ENCODE measurements at places on chromosomes 1 and 21.

GRCh38 chr1:58209575-58209974 lies 337.0 kb downstream of the OMA1 start:
- DNase-seq: no peak

DNA sequence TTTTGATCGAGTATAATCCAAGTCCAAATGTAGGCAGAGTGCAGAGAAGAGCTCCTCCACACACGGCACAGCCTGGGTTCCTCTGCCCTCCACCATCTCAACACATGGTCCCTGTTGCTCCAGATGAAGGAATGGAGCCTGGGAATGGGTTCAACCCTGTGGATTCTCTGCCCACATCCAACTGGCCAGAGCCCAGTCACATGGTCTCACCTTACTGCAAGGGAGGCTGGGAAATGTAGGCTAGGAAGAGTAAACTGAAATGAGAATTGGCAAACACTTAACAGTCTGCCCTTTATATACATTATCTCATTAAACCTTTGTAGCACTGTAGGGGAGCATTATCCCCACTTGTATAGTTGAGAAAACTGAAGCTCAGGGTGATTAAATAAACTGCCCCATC lies 60.1 kb upstream of the RAB4A start:
- DNase-seq: no peak

DNA sequence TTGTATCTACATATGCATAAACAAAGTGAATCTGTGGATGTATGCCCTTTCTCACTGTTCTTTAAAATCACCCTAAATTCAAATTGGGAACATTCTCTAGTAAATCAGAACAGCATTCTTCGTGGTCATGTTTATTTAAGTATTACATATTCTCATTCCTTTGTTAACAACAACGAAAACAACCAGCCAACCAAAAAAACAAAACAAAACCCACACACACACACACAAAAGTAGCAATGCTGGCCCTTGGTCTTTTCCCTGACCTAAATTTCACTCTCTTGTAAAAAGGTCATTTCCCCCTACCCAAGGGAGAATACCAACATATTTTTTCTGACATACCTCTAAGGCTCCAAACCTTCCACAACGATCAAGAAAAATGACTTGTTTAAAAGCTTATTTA lies 102.6 kb downstream of the NRIP1 start:
- no peak for DNase-seq

DNA sequence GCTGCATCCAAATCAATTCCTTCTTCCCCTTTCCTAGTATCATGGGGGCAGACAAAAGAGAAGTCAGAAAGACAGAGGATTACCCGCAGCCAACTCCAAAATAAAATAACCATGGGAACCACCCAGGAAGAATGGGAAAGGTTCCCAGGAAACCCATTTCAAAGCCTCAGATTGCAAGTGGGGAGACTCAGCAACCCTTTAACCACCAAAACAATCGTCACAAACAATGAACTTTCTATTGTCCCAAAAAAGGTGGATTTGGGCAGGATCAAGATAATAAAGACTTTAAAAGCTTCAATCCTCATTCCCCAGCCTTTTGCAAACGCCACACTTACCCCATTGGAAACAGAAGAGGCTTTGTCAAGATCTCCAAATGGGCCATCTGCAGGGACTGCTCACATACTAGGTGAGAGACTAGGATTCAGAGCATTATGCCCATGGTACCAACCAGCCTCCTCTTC lies 5.1 kb downstream of the TIAM1 start:
- no peak for DNase-seq

DNA sequence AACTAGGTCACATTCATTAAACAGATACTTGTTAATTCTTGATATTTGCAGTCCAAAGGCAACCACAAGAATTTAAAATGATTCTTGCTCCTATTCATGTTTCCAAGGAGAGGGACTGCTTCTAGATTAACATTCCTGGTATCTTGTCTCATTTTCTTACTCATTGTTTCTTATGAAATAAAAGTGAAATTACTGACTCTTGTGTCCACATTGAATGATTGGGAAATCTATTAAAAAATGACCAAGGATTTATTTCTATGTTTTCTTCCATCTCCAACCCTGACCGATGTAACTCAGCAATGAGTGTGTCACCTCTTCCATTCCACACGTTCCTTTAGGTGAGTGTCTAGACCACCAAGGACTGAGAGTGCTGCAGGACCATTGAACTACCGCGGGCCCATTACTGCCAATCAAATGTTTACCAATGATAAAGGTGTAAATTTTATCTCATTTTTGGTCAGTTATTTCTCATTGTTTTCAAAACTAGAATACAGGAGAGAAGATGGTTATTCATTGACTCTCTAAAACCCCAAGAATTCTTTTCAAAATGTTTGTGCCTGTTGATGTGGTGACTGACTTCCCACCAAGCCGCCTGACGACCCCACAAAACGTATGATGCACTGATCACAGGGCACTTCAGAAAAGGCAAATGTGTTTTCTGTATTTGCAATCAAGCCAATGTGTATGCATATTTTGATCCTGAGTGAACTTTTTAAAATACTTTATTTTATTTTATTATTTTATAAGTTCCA lies 414.6 kb upstream of the PTBP2 start:
- DNase-seq: peak; percentile 71

- no peak for DNase-seq
Observed at GRCh38 chr1:42838482-42839190, 7.8 kb upstream of the ZNF691 start.

DNA sequence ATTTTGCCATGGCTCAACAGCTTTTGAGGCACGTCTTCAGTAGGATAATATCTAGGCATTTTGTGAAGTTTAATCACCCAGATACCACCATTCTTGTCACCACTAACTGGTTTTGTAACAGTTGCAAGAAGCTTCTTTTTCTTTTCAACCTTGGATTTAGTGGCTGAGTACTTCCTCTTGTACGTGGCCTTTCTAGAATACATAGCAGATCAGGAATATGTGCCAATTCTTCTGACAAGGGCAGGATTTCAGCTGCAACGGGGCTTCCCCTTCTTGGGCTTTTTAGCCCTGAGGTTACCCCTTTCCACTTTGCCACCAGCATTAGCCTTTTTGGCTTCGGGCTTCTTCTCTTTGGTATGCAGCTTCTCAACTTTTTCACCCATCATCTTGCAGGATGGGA lies 79.3 kb upstream of the WARS2 start:
- no peak for DNase-seq

DNA sequence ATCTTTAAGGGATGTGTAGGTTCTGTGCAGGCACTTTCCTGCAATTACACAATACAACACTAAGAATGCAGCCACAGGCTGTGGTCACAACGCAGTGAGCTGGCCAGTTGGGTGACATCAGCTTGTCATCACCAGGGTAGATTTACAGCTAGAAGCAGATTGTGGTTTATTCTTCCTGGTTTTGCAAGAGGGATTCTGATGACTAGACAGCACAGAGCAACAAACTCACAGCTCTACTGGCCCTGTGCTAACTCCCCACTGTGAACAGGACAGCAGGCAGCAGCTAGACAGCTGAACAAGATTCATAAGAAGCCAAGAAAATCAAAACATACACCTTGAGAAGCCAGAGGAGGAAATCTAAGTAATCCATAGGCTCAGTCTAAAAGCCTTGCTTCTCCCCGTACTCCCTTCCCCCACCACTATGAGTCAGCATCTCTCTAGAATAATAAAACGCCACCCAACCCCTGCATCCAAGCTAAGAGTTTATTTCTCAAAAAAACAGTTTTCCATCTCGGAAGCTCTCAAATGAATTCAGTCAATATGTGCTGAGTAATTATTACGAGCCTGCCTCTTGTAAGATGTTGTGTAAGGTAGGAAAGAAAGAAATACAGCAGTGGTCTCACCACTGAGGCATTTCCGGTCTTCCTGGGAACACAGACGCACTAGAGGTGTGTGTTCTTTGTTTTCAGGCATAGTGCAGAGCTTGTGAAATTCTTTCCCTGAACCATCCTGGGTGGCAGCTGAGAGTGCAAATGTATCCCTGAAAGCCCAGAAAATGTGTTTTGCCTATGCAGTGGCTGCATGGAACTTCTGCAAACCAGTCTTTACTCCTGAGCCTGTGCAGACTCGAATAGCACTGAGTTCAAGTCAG lies 162.8 kb downstream of the NTPCR start:
- DNase-seq: peak; percentile 86

- no peak for DNase-seq
Observed at GRCh38 chr1:154483941-154484803, 17.8 kb upstream of the TDRD10 start.

GRCh38 chr1:22529901-22530621 lies 33.2 kb upstream of the EPHA8 start:
- DNase-seq: peak; percentile 51

- no peak for DNase-seq
Observed at GRCh38 chr1:181778640-181779260, 282.8 kb downstream of the ZNF648 start.

- peak; percentile 80 for DNase-seq
Observed at GRCh38 chr1:33300673-33301072, 20.2 kb downstream of the A3GALT2 start.

DNA sequence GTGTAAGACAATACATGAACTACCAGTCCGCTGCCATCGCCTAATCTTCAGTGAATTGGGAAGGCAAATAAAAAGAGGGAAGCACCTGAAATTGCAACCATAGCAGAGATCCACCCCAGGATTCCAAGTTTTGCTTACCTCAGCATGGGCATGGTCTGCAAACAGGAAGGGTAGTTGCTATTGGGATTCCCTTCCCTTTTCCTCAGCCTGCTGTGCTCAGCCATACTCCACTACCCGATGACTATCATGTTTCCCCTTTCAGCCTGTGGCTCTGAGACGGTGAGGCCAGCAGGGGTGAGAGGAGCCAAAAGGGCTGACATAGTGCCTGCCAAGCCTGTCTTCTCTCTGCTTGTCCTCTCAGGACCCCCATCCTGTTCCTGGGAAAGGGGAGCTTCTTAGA lies 64.2 kb downstream of the GPR137B start:
- DNase-seq: no peak

GRCh38 chr1:31181515-31182343 lies 58.0 kb downstream of the NKAIN1 start:
- DNase-seq: peak; percentile 75

DNA sequence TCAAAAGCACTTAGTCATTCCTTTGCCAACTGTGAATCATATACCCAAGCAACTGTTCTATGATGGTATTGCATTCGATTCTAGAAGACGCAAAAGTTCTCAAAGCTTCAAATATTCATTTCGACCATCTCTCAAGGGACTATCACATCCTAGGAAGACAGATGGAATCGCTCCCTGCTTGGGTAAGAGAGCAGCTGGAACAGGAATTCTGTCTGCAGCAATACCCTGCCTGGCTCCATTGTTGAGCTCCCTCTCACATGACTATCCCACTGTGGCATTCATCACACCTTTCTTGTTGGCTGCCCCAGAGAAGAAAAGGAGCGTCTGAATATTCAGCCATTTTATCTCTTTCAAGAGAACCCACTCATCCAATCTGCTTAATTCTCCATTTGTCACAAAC lies 397.7 kb downstream of the NTNG1 start:
- DNase-seq: no peak

DNA sequence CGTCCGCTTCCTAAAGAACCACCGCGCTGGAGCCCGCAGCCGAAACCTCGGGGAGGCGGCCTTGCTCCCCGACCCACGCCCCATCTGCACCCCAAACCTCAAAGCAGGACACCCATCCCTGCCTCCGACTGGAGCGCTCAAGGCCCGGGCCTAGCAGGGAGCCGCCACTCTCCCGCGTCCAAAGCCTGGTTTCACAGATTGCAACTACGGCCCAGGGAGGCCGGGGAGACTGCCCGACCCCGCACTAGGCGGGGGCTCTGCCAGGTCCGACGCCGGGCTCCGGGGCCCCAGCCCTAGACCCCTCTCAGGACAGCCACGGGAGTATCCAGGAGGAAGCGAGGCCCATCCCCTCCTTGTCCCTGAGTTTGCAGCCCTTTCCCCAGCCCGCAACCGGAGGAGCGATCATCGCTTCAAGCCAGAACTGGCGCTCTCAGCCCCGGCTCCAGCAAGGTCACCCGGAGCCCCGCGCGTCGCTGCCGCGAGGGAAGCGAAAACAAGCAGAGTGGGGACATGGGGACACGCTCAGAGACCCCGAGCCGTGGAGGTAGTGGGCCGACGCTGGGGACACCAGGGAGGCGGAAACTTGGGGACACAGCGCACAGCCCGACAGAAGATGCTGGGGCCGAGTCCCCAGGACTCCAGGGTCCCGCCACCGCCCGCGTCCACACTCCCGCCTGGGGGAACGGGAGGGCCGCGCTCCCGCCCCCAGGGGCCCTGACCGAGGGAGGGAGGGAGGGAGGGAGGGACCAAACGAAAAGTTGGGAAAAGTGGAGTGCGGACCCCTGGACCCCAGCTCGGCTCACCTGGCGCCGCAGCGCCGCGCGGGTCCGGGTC lies 433 bp downstream of the TMEM200B start:
- DNase-seq: peak; percentile 47

- DNase-seq: no peak
Observed at GRCh38 chr1:61951731-61952580, 209.7 kb downstream of the PATJ start.

GRCh38 chr21:28309596-28309995 lies 683.1 kb downstream of the LTN1 start:
- no peak for DNase-seq

GRCh38 chr1:96445302-96445701 lies 276.3 kb upstream of the PTBP2 start:
- peak; percentile 18 for DNase-seq

- peak; percentile 71 for DNase-seq
Observed at GRCh38 chr1:239914751-239915231, 176.9 kb upstream of the FMN2 start.

- DNase-seq: no peak
Observed at GRCh38 chr1:208460823-208461222, 216.6 kb upstream of the PLXNA2 start.

GRCh38 chr21:46117586-46118315 lies 19.8 kb downstream of the COL6A2 start:
- DNase-seq: no peak

GRCh38 chr1:231217056-231217455 lies 24.0 kb upstream of the GNPAT start:
- no peak for DNase-seq

- no peak for DNase-seq
Observed at GRCh38 chr1:100320311-100321099, 31.8 kb upstream of the CDC14A start.

DNA sequence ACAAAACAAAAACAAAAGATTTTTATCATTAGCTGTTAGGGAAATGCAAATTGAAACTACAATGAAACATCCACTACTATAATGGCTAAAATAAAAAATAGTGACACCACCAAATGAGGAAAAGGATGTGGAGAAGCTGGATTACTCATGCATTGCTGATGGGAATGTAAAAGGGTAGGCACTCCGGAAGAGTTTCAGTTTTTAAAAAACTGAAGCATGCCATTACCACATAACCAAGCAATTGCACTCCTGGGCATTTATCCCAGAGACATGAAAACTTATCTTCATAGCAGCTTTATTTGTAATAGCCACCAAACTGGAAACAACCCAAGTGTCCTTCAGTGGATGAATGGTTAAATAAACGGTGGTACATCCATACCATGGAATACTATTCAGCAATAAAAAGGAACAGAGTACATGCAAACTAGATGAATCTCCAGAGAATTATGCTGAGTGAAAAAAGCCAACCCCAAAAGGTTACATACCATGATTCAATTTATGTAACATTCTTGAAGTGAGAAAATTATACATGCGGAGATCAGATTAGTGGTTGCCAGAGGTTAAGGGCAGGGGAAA lies 14.5 kb upstream of the CFAP298 start:
- peak; percentile 38 for DNase-seq

GRCh38 chr1:171014880-171015279 lies 75.8 kb upstream of the FMO3 start:
- no peak for DNase-seq

GRCh38 chr21:16851054-16851453 lies 661.8 kb upstream of the CXADR start:
- no peak for DNase-seq
